ENCODE measurements at places on chromosomes 12 and 14.

- DNase-seq, result no peak
These were observed 166.6 kb upstream of the PDE3A start for GRCh38 chr12:20201733-20202132.

GRCh38 chr12:1880876-1881275, 37.6 kb downstream of the CACNA2D4 start:
- DNase-seq, result no peak

DNA sequence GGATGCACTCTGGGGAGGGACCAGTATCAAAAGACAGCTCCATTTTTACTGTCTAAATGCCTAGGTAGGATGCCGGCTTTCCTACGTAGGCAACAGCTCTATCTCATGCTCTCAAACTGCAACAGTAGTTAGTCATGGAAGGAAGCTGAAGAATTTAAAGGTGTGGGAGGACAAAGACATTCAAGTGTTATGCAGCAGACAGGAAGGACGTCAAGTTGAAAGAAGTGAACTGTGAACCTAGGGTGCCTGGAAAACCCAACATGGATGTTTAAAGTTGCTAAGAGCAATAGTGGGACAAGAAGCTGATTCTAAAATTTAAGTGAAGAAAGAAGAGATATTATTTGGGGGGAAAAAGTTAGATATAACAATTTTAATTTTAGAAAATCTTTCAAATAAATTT, 5.9 kb downstream of the SEC23A start:
- peak; percentile 14 for DNase-seq

DNA sequence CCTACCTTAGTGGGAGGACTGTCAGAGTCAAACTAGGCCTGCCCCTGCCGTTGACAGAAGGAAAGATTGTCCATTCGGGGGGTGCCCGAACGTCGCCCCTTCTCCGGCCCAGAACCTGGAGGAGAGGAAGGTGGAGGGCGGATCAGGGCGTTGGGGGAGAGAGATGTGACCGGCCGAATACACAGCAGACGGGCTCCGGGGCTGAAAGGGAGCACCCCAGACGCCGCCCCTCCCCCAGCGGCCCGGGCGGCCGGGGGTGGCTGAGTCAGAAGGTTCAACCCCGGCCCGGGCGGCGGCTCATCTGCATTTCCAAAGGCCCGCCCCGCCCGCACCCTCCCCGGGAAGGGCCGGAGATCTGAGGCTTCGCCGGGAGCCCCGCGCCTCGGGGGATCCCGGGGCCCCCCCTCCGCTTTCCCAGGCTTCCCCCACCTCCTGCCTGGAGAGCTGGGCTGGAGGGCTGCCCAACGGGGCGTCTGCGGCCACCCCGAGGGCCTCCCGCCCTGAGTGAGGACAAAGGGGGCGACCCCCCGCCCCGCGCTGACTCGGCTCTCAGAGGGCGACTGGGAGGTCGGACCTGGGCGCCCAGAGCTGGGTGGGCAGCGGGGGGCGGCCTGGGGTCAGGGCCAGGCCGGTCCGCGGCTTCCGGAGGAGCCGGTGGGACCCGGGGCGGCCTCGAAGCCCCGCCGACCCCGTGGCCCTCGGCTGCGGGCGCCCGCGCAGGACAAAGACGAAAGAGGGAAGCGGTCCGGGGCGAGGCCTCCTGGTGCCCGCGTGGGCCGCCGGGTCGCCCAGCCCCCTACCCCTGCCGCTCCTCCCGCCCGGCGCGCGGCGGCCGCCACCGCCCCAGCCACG, 3.7 kb upstream of the SETD1B start:
- peak; percentile 91 for DNase-seq

DNA sequence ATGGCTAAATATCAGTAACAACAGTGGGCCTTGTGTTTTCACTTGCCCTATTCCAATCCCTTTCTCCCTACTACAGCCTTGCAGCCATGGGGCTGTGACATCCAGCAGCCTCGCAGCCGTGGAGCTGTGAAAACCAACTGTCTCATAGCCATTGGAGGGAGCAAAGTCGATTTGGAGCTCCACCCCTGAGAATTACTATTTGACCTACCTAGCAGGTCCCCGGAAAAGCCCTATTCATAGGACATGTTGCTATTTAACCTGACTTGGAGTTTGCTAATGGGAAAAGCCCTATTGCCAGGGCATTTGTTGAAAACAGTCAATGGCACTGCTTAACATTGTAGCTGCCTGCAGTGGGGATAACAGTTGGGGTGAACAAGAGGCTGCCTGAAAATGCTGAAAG, 33.3 kb downstream of the ERG28 start:
- DNase-seq, result no peak

DNA sequence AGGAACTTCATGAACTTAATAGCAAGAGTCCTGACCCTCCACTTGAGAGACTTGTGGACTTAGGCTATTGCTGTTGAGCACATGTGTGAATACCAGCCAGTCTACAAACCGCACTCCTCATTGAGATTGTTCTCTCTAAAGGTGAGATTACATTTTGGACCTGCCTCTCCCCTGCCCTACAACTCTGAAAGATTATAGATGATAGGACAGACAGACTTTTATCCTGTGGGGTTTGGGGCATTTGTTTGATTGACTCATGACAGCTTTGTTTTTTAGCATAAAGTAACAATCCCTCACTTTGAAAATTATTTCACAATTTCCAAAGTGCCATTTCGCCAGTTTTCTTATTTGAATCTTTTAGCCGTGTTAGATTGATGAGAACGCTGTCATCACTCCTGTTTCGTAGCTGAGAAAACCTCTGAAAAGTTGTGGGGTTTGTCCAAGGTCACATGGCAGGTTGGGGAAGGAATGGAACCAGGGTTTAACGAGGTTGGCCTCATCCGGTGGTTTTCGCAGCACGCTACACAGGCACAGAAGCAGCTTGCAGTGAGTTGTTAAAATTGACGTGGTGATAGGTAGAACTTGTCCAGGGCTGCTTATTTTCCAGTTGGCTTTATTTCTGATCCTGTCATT, 836 bp downstream of the EVL start:
- peak; percentile 84 for DNase-seq

GRCh38 chr14:34036319-34036766, 85.5 kb upstream of the EGLN3 start:
- DNase-seq, result no peak

- DNase-seq, result no peak
These were observed 703.1 kb upstream of the MDGA2 start for GRCh38 chr14:48378541-48378940.

DNA sequence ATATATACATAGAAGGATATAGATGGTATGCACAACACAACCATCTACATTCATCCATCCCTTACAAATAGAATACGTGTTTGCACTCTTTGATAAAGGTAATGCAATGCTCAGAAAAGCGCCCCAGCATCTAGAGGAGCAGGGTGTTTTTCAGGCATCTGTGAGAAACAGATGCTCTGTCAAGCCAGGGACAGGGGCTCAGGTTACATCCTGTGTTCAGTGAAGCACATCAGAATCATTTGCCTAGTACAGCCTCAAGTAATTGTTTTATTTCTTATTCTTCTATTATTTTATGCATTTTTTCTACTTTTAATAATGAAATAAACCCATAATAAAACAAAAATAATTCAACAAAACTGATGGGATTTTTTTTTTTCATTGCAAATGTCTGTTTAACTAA, 50.5 kb upstream of the HIF1A start:
- peak; percentile 17 for DNase-seq

DNA sequence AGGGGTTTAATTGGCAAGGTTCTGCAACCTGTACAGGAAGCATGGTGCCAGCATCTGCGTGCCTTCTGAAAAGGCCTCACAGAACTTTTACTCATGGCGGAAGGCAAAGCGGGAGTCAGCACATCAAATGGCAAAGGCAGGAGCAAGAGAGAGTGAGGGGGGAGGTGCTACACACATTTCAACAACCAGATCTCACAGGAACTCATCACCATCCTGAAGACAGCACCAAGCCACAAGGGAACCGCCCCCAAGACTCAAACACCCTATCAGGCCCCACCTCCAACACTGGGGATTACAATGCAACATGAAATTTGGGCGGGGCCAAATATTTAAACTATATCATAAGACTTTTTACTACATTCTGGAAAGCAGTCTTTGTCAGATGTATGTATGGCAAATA, 38.0 kb upstream of the FKBP4 start:
- no peak for DNase-seq

DNA sequence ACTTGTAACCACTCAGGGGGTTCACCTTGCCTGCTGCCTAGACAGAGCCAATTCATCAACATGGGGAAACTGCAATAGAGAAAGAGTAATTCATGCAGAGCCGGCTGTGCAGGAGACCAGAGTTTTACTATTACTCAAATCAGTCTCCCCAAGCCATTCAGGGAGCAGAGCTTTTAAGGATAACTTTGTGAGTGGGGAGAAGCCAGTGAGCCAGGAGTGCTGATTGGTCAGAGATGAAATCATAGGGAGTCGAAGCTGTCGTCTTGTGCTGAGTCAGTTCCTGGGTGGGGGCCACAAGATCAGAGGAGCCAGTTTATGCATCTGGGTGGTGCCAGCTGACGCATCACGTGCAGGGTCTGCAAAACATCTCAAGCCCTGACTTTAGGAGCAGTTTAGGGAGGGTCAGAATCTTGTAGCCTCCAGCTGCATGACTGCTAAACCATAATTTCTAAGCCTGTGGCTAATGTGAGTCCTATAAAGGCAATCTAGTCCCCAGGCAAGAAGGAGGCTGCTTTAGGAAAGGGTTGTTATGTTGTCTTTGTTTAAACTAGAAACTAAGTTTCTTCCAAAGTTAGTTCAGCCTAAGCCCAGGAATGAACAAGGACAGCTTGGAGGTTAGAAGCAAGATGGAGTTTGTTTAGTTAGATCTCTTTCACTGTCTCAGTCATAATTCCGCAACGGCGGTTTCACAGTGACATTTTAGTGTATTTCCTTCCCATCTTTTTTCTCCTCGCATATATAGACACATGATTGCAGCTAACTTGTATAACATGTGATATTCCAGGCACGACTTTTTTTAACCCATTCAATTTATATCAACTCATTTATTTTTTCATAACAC, 68.9 kb upstream of the NCOR2 start:
- DNase-seq, result peak; percentile 59

- DNase-seq, result no peak
These were observed 123.4 kb downstream of the SLC25A47 start for GRCh38 chr14:100446572-100446971.
